ENCODE measurements at places on chromosomes 6 and 20. TPM values are rescaled to one million over a fixed set of nuclear protein-coding genes. Genes with fewer than 3 reads are reported as not detected.

CYP21A2 gene
- not detected for total RNA-seq

TRAPPC3L gene
- total RNA-seq = not detected

ARMH2 gene
- total RNA-seq = not detected

MATN4 gene
- not detected for total RNA-seq

MLN gene
- total RNA-seq = not detected

DEF6 gene
- total RNA-seq = 0.57 TPM

PNPLA1 gene
- total RNA-seq = 0.05 TPM

PTK6 gene
- not detected for total RNA-seq

CAP2 gene
- total RNA-seq = 39.9 TPM

TP53RK gene
- total RNA-seq = 28.0 TPM

- DNase-seq = no peak
These were observed 10.1 kb upstream of the BICRAL start for GRCh38 chr6:42771741-42772100.

DNA sequence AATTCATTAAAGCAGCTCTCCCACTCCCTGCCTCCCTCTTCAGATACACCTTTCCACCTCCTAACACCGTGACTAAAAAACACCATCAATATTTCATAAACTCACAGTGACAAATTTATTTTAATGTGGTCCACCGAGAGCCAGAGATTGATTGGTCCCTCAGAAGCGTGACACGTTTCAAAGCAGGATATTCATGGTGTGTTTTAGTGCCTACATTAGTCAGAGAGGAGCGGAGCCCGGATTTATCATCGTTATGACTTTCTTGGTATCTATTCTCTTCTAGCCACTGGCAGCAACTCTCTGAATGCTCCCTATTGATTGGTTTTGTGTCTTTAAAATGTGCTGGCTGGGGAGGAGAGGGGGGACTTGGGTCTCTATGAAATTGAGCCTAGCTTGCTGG, 265.3 kb downstream of the DHX35 start:
- DNase-seq = no peak

DNA sequence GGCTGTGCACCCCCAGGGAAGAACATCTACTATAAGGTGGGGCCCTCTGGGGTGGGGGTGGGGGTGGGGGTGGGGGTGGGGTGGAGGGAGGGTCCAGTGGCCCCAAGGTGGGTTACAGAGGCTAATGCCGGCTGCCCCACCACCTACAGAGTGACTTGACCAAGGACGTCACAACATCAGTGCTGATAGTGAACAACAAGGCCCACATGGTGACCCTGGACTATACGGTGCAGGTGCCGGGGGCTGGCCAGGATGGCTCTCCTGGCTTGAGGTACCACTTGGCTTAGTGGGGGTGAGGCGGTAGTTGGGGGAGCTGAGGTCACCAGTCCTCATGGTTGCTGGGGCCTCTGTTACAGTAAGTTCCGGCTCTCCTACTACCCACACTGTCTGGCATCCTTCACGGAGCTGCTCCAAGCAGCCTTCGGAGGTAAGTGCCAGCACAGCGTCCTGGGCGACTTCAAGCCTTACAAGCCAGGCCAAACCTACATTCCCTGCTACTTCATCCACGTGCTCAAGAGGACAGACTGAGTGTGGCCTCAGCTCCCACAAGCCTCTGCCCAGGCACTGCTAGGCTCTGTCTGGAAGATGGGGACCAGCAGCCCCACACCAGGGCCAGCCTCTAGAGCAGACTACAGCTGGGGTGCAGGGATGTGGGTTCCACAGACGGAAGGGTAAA, 2.8 kb downstream of the GNMT start:
- DNase-seq = no peak

DNA sequence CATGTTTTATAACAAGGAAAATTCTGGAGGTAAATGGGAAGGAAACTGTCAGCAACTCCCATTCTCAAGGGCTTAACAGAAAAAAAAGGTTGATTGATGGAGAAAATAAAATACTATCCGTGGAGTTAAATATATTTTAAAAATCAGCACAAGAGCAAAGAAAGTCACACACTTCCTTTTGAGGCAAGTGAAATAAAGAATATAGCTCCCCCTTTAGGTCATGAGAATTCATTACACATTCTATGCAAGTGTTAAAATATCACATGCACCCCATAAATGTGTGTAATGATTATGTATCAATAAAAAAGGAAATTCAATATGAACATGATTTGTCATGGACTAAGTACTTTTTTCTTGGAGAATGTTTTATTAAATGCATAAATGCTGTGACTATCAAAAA, 349.2 kb downstream of the TPBG start:
- no peak for DNase-seq

DNA sequence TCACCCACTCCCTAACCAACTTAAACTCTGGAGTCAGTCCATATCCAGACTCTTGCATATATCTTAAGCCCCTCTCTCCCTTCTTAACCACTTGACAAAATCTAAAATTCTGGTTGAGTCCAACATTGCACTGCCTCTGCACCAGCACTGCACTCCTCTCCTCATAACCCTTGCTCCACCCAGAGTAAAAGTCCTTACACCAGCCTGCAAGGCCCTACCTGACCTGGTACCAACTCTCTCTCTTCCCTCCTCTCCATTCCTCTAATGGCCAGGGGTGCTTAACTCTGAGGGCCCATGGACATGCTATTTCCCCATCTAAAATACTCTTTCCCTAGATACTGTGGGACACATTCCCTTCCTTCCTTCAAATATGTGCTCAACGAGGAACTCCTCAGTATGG, 21.0 kb downstream of the STX7 start:
- no peak for DNase-seq

DNA sequence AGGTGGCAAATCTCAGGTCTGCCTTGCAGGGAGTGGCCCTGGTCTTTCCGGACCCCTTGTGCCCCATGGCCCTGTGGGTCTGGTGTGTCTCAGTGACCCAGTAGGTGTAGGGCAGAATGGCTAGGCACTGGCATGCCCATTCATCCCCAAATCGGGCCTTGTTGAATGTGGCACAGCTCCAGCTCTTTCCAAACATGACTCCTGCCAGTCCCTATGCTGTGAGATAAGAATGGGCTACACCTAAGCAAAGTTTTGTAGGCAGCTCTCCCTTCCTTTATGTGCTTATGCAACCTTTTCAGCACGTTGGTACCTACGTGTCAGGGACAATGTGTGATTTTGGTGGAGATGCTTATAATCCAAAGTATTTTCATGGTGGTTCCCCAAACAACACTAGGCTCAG, 33.9 kb downstream of the FOXO3 start:
- no peak for DNase-seq

DNA sequence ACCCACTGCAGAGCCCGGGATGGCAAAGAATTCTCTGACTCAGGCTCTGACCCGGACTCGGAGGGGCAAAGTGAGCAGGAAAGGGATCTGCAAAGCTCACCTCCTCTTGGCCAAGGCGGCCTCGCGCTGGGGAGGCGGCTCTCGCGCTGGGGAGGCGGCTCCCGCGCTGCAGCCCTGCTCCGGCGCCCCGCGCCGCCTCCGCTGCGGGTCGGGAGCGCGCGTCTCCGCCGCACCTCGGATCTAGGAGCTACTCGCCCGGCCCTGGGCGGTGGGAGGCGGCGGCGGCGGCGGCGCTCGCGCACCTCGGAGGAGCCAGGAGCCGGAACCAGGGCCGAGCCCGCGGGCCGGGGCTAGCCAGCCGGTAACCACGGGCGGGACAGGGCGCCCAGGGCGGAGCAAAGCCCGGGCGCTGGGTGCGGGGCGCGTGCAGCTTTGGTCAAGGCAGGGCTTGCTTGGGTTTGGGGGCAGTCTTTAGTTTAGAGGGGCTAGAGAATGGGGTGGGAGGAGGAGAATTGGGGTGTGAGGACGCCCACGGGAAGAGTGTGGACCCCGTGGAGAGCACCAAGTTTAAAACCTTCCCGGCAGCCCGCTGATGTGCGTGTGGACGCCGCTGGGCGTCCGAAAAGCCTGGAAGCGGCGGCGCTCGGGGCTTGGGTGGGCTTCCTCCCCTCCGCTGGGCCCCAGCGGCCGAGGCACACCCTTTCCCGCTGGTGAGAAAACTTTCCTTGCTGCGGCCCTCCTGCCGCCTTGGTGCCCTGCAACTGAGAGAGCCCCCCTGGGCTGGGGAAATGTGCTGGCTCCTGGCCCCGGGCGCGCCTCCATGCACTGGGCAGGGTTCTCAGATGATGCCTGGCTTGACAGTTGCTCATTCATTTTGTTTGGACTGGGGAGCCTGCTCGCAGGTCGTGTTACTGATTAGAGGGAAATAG, at the start of gene MRAP2:
Gene MRAP2 (plus strand): TSS at position 250 of the 929 bp plus-strand sequence. CDS start 21,547 bp downstream, outside the sequence.
- peak; percentile 20 for DNase-seq

- peak; percentile 74 for DNase-seq
These were observed 14.7 kb upstream of the CHD6 start for GRCh38 chr20:41632896-41633295.

- no peak for DNase-seq
These were observed 18.5 kb upstream of the ISM1 start for GRCh38 chr20:13202565-13202964.

DNA sequence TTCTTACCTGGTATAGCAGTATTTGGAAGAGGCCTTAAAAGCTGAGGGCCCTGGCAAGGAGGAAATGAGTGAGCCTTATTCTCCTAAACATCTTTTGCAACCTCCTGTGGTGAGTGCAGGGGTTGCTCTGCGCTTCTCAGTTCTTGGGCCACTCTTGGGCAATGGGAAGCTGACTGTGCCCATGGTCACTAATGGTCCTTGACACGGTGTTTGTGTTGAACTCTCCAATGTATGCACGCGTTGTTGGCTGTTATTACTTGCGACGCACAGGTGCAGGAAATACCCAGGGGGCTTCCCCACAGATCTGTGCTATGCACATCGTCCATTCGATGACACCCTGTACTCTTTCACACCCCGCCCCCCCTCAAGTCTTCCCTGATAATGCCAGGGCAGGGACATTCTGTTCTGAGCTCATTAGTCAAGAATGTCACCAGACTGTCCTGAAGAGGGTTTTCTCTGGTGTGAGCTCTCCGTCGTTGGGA, 79.7 kb downstream of the EDN1 start:
- DNase-seq = peak; percentile 17

DNA sequence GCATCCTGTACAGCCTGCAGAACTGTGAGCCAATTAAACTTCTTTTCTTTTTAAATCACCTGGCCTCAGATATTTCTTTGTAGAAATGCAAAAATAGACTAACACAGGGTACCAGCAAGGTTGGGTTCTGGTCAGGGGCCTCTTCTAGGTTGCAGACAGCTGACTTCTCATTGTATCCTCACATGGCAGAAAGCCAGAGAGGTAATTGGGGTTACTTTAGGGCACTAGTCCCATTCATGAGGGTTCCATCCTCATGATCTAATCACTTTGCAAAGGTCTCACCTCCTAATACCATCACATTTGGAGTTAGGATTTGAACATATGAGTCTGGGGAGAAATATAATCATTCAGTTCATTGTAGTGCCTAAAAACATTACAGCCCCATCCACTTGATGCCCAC, 101.5 kb downstream of the LCA5 start:
- no peak for DNase-seq

DNA sequence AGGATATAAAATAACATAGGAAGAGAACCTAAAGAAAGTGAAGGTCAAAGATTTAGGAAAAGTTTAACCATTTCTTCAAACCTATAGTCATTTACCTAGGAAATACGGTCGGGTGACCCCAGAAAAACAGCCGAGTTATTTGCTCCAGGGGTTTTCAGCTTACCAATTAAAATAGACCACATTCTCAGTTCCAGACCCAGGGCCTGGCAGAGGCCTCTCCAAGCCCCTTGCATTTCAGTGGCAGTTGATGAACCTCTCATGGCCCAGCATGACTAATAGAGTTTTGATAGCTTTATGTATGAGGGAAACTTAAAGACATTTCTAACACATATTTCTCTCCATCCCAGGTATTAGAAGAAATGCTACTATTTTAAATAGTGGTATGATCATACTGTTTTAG, 113.5 kb downstream of the OGFRL1 start:
- peak; percentile 61 for DNase-seq

DNA sequence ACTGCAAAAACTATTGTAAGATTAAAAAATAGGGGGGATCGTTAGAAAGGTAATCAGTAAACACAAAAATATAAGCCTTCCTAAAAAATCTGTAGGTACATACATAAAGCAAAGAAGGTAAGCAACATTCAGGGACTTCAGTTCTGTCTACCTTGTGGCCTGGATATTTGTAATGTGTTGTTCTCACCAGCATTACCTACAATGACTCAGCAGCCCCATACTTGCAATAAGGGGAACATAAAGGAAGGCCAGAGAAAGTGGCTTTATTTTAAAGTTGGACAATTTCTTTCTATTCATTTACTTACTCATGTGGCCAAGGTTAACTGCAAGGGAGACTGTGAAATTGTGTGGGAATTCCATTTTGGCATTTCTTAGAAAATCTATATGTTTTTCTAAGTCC, 277.2 kb upstream of the PREP start:
- DNase-seq = no peak

DNA sequence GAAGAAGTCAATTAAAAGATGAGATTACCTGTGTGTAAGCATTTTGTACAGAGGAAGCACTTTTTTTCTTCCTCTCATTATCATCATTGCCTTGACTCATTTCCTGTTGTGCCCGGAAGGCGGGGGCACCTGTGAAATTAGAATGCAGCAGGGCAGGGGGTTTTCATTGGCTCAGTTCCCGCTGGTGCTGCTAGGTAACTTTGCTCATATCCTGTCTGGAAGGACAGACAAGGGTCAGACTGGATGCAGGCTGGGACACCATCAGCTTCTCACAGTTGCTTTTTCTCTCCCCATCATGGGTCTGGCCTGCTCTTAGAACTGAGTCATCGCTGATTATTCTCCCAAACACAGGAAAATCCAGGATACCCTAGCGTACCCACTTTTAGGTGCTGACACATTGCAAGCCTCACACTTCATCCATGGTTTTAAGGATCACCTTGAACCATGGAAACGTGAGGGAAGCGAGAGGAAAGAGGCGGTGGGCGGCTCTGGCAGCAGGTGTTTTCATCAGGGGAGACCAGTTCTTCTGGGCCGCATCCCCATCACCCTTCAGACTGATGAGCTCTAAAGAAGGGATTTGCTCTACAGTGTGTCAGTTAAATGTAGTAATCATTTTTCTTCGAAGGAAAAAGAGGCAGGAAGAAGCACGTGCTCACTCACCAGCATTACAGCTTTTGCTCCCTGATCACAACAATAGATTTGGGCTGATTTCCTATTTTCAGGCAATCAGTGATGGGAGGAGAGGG, 195.7 kb upstream of the SASH1 start:
- DNase-seq = peak; percentile 78

GRCh38 chr6:137896647-137897046, 29.6 kb downstream of the TNFAIP3 start:
- no peak for DNase-seq

DNA sequence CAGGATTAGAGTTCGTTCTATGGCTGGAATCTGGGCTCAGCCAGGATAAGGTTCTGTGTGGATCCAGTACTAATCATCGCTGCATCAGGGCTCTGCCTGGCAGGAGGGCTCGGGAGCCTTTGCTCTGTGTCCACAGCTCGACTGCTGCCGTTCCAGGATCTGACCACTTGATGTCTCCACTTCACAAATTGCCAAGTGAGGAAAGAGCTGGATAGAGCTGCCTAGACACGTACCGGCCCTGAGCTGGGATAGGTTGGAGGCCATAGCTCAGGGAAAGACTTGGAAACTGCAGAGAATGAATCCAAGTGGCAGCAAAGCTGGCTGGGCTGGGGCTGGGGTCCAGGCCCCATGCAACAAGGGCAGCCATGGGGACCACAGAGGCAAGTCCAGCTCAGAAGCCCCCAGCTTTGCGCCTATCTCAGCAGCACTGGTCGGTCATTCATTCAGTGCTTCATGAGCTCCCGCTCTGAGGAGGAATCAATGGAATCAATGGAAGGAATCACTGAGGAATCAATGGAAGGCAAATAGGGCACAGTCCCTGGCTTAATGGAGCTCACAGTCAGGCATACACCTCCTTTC, 38.0 kb upstream of the TOP1 start:
- peak; percentile 94 for DNase-seq
